ENCODE measurements at places on chromosomes 16 and 17.

GRCh38 chr16:56298116-56298515 lies 106.8 kb downstream of the GNAO1 start:
- no peak for DNase-seq

DNA sequence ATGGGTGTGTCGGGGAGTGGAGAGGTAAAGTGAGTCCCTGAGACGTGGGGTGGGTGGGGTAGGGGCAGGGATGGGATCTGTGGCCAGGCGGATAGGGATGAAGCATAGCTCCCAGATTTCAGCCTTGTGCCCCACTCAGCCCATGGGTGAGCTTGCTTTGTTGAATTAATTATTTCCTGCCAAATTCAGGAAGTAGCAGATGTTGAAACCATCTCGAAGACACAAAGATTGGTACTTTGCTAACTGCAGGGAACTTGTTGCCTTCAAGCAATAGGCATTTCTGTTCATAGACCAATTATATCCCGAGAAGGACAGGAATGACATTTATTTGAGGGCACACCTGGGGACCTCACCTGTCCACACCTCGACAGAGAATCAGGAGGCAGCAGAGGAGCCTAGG lies 11.0 kb upstream of the C16orf74 start:
- no peak for DNase-seq

GRCh38 chr17:42673885-42674754 lies 2.7 kb downstream of the PLEKHH3 start:
- no peak for DNase-seq

DNA sequence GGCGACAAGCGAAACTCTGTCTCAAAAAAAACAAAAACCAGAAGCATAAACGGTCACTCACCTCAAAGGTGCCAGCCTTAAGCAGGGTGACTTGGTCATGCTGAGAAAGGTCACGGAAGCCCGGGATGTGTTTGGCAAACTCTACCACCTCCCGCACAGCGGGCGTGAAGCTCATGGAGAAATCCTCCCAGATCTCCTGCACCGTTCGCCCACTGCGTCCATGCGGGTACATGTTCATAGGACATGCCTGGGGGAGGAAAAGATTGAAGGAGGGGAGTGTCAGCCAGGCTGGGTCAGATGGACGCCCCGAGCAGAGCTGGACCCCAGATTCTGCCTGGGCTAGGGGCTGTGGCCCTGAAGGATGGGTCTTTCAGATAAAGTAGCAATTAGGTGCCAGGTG lies 5.5 kb downstream of the NR1D1 start:
- DNase-seq = no peak

DNA sequence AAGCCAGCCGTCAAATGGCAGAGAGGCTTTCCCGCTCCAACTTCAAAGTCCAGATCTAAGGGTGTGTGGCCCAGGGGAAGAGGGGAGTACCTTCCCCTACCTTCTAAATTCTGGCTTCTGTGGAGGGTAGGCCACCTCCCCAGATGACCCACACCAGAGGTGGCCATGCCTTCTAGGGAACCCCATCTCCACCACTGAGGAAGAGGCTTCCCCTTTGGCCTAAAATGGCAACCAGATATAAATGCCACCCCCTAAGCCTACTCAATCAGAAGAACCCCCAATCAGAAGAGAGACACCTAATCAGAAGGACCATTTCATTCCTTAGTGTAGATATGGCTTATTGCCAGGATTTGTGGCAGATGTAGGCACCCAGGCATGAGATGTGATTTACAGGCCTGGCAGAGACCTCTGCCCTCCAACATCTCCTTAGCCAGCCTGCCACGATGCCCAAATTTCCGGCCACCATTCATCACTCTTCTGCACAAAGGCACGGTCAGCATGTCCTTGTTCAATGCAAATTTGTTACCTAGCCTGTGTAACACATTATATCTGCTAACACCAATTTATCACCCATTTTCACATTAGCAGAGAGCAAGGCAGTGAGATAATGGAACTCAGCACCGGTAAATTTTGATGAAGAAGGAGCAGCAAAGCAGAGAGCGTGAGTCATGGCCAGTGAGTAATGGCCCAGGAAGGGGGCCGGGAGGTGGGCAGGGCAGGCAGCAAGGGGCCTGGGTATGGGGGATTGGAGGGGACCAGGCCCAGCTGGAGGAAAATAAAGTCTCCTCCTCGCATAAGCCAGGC lies 1.2 kb upstream of the MGAT5B start:
- DNase-seq = no peak

DNA sequence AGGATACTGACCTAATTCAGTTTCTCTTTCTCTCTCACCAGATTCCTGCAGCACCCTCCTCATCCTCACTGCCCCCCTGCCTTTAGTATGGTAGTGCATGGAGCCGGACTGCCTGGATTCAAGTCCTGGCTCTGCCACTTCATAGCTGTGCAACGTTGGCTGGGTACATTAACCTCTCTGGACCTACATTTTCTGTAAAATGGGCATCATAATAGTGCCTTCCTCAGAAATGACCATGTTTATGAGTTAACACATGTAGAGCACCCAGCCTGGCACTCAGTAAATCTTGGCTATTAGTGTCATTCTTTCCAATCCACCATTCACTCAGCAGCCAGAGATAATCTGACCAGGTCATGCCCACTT lies 7.3 kb downstream of the UNC119 start:
- no peak for DNase-seq

DNA sequence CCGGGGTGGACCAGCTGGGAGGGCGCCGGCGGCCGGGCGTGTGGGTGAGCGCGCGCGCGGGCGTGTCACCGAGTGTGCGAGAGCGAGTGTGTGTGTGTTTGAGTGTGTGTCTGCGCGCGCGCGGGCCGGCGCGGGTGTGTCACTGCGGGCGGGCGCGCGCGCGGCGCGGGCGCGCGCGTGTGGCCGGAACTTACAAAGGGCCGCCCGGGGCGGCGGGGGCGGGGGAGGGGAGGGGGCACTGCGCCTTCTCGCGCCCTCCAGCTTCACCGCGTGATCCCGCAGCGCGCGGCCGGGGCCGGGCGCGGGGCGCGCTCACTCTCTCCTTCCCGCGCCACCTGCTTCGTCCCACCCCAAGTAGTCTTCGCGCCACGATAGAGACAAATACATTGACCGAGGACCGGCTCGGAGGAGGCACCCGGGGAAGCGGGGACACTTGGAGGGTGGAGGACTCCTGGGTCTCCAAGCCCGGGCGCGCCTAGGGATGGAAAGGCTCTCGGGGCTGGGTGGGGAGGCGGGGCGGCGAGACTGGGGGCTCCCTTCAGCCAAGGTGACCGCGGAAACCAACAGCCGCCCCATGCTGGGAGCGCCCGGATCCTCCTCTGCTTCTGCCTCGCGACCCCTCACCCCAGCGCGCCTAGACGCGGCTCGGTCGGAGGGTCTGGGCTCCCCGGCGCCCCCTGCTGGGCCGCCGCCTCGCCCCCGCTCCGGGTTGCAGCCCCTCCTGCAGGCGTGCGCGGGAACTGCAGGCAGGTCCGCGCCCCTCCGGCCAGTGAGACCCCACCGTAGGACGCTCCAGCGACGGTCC lies at the start of gene SRCIN1:
TSS of gene SRCIN1 (minus strand) at position 112 of the 805 bp plus-strand sequence. CDS start 247 bp downstream, outside the sequence.
- no peak for DNase-seq

DNA sequence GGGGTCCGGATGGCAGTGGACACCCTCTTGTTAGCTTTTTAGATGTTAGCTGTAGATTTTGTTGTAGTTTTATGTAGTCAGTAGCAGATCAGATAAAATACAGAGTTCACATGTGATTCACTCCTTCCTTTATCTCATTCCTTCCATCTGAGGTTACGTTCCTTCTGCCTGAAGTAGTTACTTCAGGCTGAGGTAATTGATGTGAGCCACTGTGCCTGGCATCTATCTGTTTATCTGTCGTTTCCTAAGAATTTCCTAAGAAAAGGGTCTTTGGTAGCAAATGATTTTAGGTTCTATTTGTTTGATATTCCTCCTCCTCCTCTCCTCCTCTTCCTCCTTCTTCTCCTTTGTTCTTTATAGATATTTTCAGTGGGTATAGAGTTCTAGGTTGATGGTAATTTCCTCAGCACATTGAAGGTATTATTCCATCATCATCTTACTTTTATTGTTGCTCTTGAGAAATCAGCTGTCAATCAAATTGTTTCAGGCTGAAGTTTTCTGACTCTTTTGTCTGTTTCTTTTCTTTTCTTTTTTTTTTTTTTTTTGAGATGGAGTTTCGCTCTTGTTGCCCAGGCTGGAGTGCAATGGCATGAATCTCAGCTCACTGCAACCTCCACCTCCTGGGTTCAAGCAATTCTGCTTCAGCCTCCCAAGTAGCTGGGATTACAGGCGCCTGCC lies 29.6 kb upstream of the FBXO47 start:
- DNase-seq = no peak

- DNase-seq = peak; percentile 55
Measured at GRCh38 chr17:56887552-56888467, 26.0 kb downstream of the TRIM25 start.

DNA sequence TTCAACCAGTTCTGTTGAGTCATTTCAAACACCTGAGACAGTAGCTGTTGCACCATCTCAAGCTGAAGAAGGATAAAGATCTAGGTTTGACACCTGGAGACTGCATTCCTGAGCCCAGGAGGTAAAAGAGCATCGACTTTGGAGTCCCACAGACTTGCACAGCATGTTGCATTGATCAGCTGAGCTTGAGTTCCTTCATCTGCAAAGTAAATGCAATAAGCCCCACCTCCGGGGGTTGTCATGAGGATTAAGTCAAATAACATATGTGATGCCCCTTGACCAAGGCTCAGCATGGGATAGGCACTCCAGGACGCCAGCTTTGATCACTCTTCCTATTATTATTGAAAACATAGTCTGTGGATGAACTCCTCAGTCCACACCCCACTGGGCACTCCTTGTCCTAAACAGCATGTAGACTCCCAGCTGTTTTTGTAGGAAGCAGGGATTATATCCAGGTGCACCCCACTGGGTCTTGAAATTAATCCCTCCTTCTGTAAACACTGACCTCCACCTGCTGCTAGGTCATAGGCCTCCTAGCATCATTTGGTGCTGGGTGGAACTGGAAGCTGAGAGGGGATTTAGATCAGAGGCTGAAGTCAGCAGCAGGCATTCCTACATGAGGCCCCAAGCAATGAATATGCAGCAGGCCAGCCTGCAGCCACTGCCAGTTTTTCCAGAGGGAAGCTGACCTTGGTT lies 259.0 kb downstream of the HS3ST4 start:
- DNase-seq = no peak

DNA sequence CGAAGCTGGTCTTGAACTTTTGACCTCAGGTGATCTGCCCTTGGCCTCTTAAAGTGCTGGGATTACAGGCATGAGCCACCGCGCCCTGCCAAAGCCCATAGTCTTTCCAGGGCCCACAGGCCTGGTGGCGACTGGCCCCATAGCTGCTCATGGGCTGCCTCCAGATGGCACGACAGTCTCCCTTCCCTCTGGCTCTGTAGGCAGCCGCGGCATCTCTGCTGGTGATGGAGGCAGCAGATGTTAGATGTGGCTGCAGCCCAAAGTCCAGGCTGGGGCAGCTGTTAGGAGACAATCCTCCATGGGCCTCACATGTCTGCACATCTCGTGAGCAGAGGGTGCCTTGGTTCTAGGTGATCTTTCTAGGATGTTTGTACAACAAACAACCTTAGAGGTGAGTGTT lies 69.7 kb upstream of the DNAJA2 start:
- DNase-seq = no peak

GRCh38 chr16:56608876-56609462 lies 585 bp downstream of the MT2A start:
- DNase-seq = no peak

GRCh38 chr16:1221628-1222552 lies 3.2 kb downstream of the TPSG1 start:
- no peak for DNase-seq

DNA sequence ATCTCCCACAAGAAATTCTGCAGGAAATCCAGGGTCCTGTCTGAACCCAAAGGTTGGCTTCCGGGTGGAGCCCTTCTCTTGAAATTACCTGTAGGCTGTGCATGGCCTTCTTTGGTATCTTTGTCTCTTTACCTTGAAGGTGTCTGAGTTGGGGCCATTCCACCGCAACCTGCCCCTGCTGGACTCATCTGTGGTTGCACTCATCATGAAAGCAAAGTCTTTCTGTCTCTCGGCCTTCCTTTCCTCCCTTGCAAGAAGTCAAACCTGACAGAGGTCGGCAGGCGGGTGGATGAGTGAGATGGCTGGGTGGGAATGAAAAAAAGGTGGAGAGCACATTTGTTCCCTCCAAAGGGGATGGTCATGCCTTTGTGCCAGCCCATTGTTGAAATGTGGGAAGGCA lies 25.1 kb downstream of the SALL1 start:
- DNase-seq = no peak

- DNase-seq = no peak
Measured at GRCh38 chr16:23857256-23857880, 21.6 kb downstream of the PRKCB start.

DNA sequence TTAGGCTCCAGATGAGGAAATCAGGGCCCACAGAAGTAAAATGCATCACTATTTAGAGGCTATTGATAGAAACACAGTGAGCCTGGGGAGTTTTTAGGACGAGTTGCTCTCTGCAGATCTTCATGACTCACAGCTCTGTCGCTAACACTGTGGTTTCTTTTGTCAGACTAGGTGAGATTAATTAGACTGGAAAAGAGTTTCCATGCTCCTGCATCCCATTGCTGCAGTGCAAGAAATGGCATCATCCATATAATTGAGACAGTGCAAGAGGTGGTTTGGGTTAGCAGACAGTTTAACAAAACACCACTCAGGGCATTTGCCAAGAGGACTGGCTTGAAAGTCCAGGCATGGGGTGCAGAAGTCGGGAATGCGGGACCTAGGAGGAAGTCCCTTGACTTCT lies 198.8 kb upstream of the CACNG5 start:
- no peak for DNase-seq

- no peak for DNase-seq
Measured at GRCh38 chr16:69522732-69523404, 42.9 kb upstream of the NFAT5 start.

DNA sequence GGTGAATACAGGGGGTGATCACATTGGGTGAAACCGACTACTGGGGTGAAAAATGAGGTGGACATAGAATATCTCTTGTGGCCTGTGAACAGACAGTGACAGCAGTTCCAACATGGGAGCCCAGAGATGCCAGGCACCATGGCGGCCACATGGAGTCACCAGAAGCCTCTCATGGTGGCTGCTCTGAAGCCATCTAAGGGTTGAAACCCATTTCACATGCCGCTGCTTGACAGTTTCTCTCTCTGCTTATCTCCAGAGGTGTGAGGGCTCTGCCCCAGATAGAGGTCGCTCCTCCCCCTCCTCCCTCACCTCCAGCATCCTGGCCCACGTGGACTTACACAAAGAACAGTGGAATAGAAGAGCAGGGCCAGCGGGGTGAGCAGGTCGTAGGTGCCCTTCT lies 37.9 kb upstream of the PIK3R6 start:
- no peak for DNase-seq

DNA sequence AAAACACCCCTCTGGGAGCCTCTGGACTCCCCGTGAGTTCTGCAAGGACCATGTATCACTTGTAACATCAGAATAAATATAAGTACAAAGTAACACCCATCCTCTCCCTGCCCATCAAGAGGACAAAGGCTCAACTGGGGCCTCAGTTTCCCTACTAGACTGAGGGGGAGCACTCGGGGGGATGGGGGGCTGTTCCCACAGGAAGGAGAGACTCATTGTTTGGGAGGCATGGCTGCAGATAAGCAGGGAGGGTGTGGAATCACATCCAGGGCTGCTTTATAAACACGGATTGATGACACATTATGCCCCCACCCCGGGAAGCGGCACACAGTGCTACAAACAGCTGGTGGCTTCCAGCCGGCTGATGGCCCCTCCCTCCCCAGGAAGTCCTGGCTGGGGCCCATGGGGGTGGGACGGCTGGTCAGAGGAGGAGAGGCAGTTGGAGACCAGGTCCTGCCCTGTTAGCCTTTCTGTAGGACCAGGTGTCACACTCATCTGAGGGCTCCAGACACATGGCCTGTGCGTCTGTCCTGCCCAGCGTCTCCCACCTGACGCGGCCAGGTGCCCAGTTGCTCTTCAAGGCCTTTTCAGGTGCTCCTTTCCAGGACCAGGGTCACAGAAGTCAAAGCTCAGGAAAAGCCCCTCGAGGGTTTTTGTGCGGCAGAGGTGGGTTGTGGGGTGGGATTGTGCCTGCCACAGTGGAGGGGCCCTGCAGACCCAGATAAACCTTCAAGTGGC lies 1.3 kb upstream of the MPG start:
- no peak for DNase-seq

All from epithelial cell of prostate (primary cell).